ENCODE measurements at places on chromosomes 1 and 21. TPM values are rescaled to one million over a fixed set of nuclear protein-coding genes. Genes with fewer than 3 reads are reported as not detected.

Gene ANKRD35
- total RNA-seq = not detected

Gene WNT4
- 0.17 TPM for total RNA-seq

Gene CD1E
- total RNA-seq = not detected

Gene ZNF593OS
- not detected for total RNA-seq

Gene OR2T35
- not detected for total RNA-seq

Gene FAM72C
- 5.8 TPM for total RNA-seq

Gene DISP1
- total RNA-seq = 1.6 TPM

Gene KIAA0040
- total RNA-seq = 0.67 TPM

Gene SLC6A9
- total RNA-seq = 14.5 TPM

Gene ARHGEF16
- 5.0 TPM for total RNA-seq

Gene BATF3
- 33.7 TPM for total RNA-seq

Gene GPR25
- total RNA-seq = not detected

Gene ACTL8
- 1.5 TPM for total RNA-seq

Gene CFHR3
- 0.10 TPM for total RNA-seq

Gene RXRG
- not detected for total RNA-seq

Gene CCDC27
- total RNA-seq = not detected

Gene MLLT11
- total RNA-seq = 18.8 TPM

Gene PPOX
- 16.2 TPM for total RNA-seq

Gene LEFTY1
- 0.50 TPM for total RNA-seq

Gene SLC16A4
- 40.0 TPM for total RNA-seq

Gene SAMSN1
- total RNA-seq = not detected

Gene SPATA46
- not detected for total RNA-seq

Gene GNG4
- total RNA-seq = 15.4 TPM

Gene FMO4
- 0.50 TPM for total RNA-seq

Gene CHIA
- total RNA-seq = not detected

Gene KRTAP19-8
- not detected for total RNA-seq

Gene HES2
- 4.0 TPM for total RNA-seq

Gene GBP7
- total RNA-seq = not detected

Gene FMO5
- total RNA-seq = 0.21 TPM

Gene RAB13
- total RNA-seq = 153 TPM

Gene SPRR2B
- not detected for total RNA-seq

Gene RERE
- total RNA-seq = 19.6 TPM

Gene TP73
- total RNA-seq = 0.65 TPM

Gene CD53
- total RNA-seq = not detected

Gene NPL
- total RNA-seq = 0.89 TPM

Gene RPE65
- not detected for total RNA-seq

Gene PLPP3
- total RNA-seq = 32.1 TPM

Gene APCS
- total RNA-seq = not detected

Gene CELA3A
- total RNA-seq = not detected

Gene HCRTR1
- 0.04 TPM for total RNA-seq

Gene UBL4B
- total RNA-seq = not detected

Gene TMEM35B
- total RNA-seq = 19.0 TPM

Gene PCAT6
- 2.9 TPM for total RNA-seq

Gene LAMB3
- 20.5 TPM for total RNA-seq

Gene CYP2J2
- total RNA-seq = 0.07 TPM

Gene SLAMF9
- total RNA-seq = 0.24 TPM

Gene TNN
- total RNA-seq = not detected

Data from A549 treated with CORT108297 at 1 μM for 4 hours (cell line).